ENCODE measurements at places on chromosomes 6 and 20.

- DNase-seq: no peak
Observed at GRCh38 chr6:98044791-98045470, 761.9 kb upstream of the MMS22L start.

DNA sequence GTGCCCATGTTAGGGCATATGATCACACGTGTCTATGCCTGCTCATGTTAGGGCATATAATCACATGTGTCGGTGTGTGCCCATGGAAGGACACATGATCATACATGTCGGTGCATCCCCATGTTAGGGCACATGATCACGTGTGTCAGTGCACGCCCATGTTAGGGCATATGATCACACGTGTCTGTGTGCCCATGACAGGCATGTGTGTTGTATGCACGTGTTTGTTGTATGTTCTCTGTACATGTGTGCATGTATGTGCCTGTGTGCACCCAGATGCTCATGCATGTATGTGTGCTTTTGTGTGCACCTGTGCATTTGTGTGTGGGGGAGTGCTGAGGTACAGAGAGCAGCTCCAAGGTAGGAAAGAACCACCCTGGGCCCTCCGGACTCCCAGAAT lies 29.8 kb downstream of the YTHDF1 start:
- DNase-seq: no peak

GRCh38 chr20:33981964-33982363 lies 11.7 kb upstream of the RALY start:
- DNase-seq: no peak

GRCh38 chr6:32110632-32111031 lies 1.5 kb upstream of the TNXB start:
- no peak for DNase-seq

DNA sequence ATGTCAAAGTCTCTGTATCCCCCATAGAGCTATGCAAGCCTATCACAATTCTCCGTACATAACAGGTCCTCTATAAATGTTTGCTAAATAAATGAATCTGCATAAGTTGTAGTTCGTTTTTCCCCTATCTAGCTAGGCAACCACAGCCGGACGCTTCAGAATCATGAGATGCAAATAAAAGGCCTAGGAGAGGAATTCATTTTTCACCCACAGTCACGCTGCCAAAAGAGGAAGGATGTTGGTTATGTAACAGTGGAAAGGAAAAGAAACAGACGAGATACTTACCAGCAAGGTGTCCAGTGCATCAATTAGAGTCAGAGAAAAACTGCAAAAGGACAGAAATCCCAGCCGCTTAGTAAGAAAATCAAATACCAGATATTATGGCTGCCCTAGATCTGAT lies 2.4 kb downstream of the EDEM2 start:
- no peak for DNase-seq

- DNase-seq: no peak
Observed at GRCh38 chr6:149170564-149171452, 146.7 kb upstream of the TAB2 start.

DNA sequence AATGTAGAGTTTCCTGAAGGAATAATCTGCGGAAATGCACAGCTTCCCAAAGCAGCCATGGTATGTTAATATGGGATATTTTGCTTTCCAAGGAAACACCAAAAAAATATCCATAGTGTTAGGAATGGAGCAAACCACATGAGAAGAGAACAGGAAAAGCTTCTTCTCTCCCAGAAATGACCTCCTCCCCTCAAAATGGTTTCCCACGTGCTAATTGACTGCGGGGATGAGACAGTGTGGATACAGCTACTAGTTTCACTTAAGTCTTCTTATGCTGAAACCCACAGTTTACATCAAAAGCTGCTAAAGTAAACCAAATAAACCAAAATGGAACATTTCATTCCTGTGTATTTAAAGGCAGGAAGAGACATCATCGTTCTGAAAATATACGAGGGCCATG lies 69.4 kb downstream of the FYN start:
- no peak for DNase-seq

GRCh38 chr6:16496210-16496609 lies 257.8 kb downstream of the GMPR start:
- no peak for DNase-seq

GRCh38 chr6:150667977-150668716 lies 68.5 kb downstream of the PLEKHG1 start:
- no peak for DNase-seq

GRCh38 chr6:15508441-15508871 lies 154.4 kb downstream of the DTNBP1 start:
- DNase-seq: no peak

DNA sequence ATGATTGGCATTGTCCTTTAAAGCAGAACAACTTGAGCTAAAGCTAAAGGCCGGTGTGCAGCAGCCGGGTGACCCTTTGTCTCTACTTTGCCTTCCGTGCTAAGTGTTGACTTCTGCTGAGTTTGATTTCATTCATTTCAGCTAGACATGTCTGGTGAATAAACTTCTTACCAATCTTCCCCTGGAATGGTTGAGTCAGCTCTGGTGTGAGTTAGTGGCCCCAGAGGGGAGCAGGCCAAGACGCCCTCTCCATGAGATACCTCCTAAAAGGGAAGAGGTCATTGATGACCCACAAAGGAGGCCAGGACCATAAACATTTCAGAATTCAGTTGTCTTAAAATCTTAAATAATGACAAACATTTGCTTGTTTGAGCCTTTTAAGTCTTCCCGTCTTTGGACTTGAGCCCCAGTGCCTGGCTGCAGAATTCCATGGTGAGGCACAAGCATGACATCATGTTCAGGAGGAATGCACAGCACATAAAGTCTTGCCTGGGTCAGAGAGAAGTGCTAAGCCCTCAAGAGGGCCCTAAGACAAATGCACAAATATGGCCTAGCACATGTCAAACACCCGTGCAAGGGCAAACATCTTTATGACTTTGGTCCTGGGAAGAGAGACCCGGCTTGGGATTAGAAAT lies 96.3 kb upstream of the NEDD9 start:
- DNase-seq: no peak

DNA sequence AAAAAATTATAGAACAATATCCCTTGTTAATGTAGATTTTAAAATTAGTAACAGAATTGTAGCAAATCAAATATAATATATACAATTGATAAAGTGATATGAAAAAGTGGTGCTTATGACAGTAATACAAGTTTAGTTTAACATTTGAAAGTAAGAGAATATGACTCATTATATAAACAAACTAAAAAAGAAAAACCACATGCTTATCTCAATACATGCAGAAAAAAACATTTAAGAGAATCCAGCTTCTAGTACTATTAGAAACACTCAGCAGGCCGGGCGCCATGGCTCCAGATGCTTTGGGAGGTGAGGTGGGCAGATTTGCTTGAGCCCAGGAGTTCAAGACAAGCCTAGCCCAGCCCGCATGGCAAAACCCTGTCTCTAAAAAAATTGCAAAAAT lies 60.7 kb upstream of the LAMA2 start:
- DNase-seq: no peak

DNA sequence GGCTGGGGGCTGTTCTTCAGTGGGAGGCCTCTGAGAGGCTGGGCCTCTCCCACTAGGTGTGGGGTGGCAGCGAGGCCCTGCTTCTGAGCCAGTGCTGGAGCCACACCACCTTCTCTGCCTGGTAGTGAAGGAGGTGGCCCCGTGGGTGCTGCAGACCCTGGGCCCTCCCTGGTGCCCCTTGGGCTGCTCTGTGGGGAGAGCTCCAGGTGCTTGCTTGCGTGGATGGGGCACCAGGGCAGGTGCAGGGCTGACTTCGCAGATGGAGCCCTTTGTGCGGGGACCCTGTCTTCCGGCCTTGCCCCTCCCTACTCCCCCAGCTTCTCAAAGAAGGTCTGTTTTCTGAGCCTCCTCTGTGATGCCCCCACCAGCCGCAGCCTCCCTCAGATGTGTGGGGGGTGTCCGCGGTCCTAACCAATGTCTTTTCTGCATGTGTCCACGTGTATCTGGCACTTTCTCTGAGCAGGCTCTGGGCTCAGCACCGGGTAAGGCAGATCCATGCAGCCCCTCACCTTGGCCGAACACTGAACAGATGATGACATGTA lies 17.2 kb upstream of the MYT1 start:
- no peak for DNase-seq

DNA sequence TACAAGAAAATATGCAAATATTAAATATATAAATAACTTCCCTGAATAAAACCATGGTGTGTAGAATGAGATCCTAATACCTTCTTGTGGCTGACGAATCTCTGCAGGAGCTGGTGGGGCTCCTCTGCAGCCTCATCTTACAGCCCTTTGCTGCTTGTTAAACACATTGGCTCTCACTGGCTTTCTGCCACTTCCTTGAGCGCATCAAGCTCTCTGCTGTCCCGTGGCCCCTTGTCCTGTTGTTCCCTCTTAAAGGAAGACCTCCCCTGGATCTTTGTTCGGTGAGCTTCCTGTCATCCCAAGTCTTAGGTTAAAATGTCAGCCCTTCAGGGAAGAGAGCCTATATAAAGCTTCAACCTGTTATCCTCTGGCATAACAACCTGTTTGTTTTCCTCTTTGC lies 519.6 kb downstream of the DOK5 start:
- no peak for DNase-seq

- no peak for DNase-seq
Observed at GRCh38 chr6:45265246-45265645, 62.9 kb upstream of the RUNX2 start.

- no peak for DNase-seq
Observed at GRCh38 chr20:61596687-61597330, 344.7 kb downstream of the CDH4 start.

DNA sequence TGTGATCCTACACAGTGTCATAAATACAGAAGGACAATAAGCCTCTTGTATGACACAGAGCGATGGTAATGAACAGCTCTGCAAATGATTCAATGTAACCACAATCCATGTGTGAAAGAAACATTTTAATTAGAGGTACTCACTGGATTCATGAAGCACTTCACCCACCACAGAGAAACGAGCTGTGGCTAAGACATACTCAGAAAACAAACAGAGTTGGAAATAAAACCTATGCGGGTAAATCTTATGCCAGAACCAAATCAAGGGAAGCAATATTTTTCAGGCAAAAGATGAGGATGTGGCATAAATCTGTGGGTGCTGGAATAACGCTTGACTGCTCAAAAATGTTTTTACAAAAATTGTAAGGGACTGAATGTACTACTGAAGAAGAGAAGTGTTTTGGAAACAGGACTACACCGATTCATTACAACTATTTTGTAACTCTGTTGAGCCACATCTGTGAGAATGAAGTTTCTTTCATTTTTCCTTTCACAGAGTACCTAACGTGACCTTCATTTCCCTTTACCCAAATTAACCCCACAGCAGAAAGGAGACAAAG lies 112.1 kb downstream of the WDR27 start:
- no peak for DNase-seq

DNA sequence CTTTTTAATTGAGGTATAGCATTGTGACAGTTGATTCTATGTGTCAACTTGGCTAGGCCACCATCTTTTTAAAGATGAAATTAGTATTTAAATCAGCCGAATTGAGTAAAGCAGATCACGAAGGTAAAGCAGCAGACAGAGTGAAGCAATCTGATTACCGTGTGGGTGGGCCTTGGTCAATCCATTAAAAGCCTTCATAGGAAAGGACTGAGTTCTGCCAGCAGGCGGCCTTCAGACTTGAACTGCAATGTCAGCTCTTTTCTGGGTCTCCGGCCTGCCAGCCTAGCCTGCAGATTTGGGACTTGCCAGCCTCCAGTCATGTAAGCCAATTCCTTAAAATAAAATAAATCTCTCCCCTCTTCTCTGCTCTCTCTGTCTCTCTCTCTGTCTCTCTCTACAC lies 22.4 kb upstream of the TGM2 start:
- DNase-seq: no peak

DNA sequence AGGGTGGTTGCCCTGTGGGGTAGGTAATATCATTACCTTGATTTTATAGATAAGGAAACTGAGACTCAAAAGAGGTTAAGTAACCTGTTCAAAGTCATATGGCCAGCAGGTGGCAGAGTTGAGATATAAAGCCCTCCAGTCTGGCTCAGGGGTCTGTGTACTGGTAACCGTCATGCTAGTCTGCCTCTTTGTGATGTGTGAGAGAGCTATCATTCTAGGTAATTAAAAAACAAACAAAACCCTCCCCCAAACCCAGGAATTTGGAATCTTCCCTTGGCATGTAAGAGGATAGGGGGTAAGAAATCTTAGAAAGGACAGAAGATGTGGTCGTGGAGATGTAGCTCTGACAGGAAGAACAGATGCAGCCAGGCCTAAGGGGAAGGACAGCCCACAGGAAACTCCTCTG lies 206.0 kb downstream of the CDC5L start:
- DNase-seq: no peak

DNA sequence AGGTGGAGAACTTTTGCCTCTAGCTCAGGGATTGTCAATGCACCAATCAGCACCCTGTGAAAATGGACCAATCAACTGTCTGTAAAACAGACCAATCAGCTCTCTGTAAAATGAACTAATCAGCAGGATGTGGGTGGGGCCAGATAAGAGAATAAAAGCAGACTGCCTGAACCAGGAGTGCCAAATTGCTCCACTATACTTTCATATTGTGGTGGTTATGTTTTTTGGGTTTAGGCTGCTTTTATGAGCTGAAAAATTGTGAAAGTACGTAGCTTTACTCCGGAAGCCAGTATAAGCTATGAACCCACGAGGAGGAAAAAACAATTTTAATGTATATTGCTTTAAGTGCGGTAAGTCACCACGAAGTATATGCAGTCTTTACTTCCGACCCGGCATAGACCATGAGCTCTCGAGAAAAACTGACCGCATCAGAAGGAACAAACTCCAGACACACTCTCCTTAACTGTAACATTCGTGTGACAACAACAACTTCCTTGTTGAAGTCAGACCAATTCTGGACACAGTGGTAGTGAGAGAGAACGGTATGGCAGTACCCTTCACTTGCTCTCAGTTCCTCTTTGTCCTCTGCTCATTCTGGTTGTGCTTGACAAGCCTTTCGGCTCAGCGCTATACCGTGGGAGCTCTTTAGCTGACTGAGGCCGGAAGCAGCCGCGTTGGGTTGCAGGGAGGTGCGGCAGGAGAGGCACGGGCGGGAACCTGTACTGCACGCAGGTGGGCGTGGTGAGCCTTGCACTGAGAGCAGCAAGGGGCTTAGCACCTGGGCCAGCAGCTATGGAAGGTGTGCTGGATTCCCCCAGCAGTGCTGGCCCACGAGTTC lies 81.9 kb upstream of the E2F3 start:
- DNase-seq: peak; percentile 37

DNA sequence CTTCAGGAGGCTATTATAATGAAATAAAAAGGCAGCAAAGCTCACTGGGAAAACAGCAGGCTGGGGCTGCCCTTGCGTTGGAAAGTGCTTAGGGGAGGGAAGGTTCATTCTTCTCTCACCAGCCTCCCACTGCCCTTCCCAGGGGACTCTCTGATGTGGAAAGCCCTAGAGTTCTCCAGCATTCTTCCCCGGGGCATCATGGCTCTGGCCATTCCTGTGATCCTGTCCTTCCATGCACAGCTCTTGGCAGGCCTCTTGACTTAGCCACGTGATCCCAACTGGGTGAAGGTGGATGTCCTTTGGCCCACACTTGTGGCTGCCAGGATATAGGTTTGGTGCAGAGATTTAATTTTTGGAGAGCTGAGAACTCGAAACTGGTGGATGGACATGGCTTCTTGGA lies 58.0 kb upstream of the ZNF831 start:
- DNase-seq: no peak

GRCh38 chr20:34242879-34243278 lies 1.7 kb downstream of the ASIP start:
- DNase-seq: no peak

GRCh38 chr6:29414588-29414987 lies at the start of gene OR12D1:
TSS of gene OR12D1 (plus strand) at chr6:29414928.
- DNase-seq: no peak

All from stimulated activated CD4-positive, alpha-beta T cell treated with anti-CD3 and anti-CD28 coated beads, Interleukin-1b, Interleukin-23, amount 100 ng/mL, for 1 hour (primary cell).